ENCODE measurements at places on chromosomes 12 and 14.

DNA sequence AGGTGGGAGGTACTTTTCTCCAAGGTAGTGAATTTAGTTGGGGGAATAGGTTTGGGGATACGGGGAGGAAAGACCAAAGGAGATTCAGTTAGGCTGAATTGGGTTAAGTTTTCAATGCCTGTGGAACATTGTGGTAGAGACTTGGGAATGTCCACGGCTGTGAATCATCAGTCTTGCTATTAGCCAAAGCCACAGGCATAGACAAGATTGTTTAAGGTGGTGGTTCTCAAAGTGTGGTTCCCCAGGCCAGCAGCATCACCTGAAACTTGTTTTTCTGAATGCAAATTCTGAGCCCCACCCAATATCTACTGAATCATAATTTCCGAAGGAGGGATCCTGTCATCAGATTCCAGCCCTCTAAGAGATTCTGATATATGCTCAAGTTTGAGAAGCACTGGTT lies 316.2 kb downstream of the EGLN3 start:
- no peak for DNase-seq

- no peak for DNase-seq
Observed at GRCh38 chr12:121949648-121950397, 31.4 kb downstream of the CFAP251 start.

- DNase-seq, result no peak
Observed at GRCh38 chr12:58502841-58503240, 417.5 kb downstream of the LRIG3 start.

DNA sequence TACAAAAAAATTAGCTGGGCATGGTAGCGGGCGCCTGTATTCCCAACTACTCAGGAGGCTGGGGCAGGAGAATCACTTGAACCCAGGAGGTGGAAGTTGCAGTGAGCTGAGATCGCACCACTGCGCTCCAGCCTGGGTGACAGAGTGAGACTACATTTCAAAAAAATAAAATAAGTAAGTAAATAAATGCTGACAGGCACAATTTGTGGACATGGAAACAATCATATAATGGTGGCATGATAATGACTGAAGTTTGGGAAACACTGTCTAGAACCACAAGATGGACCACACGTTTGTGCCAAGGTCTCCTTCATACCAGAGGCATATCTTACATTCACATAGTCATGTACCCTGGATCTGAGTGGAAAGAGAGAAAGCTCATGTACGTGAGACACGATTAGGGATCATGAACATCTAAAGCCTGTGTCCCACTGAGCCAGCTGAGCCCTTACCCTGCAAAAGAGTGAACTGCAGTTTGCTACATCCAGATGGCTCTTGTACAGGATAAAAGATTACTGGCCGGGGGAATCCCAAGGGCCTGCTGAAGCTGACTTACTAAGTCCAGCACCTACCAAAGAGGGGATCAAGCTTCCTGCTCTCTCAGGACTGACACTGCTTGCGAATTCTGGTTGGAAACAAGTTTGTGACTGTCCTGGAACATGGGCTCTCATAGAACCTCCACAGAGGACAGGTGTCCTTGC lies 62.9 kb downstream of the TRAFD1 start:
- DNase-seq, result no peak

DNA sequence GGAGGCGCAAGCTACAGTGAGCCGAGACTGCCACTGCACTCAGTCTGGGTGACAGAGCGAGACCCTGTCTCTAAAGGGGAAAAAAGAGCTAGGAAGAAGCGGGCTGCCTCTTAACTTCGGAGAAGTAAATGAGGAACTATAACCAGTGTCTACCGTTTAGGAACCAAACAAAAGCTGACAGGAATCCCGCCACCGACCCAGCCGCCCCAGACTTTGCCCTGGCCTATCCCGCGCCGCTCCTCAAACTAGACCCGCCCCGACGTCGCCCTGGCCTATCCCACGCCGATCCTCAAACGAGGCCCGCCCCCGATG lies 568 bp upstream of the SIVA1 start:
- no peak for DNase-seq

Data from DMS79 (cell line).